ENCODE measurements at places on chromosomes 7 and 10.

GRCh38 chr7:135232720-135233119 is 918 bp upstream of the STRA8 start:
- no peak for DNase-seq

- no peak for DNase-seq
Measured at GRCh38 chr10:352476-353235, 217.4 kb downstream of the ZMYND11 start.

GRCh38 chr7:20798081-20798693 is 11.5 kb upstream of the SP8 start:
- no peak for DNase-seq

DNA sequence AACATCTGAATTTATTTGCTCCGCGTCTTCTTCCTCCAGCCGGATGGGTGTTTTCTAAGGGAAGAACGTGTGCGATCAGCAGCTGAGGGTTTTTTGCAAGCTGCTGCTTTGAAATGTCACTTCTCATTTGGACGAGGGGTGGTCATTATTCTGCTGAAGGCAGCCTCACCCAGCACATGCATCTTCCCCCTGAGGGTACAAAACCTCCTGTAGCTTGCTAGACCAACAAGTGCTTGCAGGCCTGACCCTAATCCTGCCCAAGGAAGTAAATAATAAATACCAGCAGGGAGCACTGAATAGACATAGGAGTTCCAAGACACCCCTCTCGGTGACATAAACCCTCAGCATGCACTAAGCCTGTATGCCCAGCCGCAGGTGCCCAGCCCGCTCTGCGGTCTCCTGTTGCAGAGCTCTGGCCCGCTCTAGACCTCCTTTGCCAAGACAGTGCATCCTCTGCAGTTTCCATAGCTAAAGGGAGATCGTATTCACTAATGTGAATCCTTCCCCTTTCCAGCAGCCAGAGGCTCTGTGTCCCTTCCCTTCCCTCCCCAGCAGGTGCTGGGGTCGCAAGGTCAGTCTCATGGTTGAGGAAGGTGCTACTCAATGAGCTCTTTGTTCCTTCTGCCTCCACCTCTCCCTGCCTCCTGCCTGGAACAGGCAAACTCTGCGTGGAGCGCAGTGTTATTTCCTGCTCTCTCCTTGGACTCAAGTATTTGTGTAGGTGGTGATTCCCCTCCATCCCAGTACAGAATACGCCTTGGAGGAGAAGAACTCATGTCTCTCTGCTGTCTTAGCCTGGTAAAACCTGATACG is 36.6 kb downstream of the SBDS start:
- DNase-seq, result no peak

DNA sequence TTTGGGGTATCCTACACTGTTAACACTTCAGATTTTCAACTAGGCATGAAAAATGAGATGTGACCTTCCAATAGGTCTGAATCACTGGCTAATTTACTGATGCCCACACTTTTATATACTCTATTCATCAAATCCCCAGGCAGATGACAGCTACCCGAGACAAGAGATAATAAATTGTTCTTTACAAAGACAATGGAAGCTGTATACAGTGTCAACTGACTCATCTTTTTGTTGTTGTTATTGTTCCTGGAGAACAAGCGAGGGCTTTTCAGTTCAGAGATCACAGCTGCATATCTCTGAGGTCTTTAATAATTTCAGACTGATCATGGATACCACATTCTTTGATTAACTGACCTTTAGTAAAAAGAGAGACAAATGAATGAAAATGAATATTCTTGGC is 228.9 kb downstream of the SDHAF3 start:
- no peak for DNase-seq

DNA sequence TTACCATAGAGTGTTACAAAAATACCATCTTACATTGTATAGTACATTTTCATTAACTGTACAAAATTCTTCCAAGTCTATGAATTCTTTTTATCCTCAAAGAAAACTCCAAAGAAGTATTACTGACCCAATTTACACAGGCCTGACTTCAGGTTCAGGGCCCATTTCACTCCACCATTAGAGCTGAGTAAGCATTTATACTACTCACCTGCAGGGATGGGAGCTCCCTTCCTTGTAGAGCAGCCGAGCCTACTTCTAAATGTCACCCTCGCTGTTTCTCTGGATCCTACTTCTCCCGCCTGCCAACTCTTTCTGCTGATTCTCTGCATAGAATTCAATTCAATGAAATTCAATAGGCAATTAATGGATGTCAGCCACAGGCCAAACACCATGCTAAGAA is 56.0 kb downstream of the CCDC71L start:
- DNase-seq, result no peak

DNA sequence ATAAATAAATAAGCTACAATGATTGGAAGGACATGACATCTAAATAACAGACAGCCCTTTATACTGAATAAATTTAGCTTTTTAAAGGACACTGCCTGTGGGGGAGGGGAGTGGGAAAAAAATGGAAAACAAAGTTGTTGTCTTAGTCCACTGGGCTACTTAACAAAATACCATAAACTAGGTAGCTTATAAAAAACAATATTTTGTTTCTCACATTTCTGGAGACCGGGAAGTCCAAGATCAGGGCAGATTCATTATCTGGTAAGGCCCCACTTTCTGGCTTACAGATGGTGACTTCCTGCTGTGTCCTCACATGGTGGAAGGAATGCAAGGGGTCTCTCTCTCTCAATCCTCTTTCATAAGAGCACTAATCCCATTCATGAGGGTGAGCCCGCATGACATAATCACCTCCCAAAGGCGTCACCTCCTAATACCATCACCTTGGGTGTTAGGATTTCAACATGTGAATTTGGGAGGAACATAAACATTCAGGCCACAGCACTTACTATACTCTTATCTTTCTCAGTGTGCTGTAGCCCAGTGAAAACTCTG is 43.0 kb downstream of the DNAJC12 start:
- no peak for DNase-seq

DNA sequence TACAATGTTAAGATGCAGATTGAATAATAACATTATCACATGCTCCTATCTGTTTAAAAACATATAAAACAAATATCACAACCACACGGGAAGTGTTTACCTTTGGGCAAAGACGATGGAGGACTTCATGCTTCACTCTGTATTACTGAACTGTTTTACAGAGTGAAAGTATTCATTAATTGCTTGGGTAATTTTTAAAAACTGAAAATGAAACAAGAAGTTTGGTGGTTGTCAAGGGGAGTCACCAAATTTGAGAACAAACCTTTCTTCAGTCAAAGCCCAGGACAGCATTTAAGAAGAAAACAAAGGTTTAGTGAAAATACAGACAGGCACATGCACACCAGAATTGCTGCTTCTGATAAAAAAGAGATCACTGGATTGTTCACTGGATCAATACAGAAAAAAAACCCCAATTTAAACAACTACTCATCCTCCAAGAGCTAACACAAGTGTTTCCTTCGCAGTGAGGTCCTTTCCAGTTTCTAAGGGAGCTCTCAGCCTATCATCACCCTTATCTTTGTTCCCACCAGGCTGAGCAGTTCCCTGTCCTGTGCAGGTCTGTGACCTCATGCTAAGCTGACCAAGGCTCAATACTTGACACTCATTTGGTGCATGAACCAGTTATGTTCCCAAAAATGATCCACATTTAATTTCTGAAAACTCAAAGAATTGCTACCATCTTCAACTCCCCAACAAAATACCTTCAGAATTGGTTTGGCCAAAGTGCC is 8.8 kb downstream of the PARP12 start:
- no peak for DNase-seq

DNA sequence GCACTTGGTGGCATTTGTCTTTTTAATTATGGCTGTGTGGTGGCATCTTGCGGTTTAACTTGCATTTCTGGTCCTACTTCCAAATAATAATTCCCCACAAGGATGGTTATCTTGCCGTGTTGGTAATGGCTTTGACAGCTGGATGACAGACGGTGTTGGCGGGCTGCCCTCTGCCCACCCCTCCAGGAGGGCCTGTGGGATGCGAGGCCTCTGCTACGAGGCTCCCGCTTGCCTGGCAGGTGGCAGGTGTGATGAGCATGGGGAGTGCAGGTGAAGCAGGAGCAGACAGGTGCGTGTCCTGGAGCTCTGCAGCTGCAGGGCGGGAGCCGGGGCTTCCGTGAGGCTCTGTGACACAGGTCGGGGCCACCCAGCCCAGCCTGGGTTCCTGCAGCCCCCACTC is 11.8 kb downstream of the INPP5A start:
- DNase-seq, result no peak

DNA sequence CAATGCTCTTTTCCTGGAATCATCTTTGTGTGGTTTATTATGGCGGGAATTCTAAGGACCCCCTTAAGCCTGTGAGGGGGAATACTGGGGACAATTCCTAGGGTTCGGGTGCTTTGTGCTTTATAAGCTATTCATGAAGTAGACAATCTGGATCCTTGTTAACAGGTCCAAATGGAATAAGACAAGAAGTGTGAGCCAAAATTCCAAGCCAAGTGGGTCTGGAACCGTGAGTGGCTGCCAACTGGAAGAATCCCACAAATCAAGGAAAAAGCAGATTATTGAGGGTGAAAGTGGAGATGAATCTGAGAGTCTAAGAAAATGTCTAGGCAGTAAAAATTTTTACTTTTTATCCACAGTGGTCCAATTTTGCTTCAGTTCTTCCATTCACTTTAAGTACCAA is 136.8 kb downstream of the MDFIC start:
- DNase-seq, result no peak

- peak; percentile 27 for DNase-seq
Measured at GRCh38 chr7:129298268-129298893, 73.6 kb downstream of the AHCYL2 start.

GRCh38 chr10:100887761-100888296 is 24.9 kb upstream of the SLF2 start:
- no peak for DNase-seq
